MM.1S (cell line): ENCODE measurements at places on chromosomes 5 and 9.

- H3K4me3 ChIP-seq = no peak overlapping the region
- H3K27me3 ChIP-seq = no peaks in the 10 kb centered on the region
- H3K36me3 ChIP-seq = no peaks in the 10 kb centered on the region
- no peak for DNase-seq
- no peak overlapping the region for H3K27ac ChIP-seq
- peaks cover 4% of the 10 kb centered on the region for H3K4me1 ChIP-seq
Measured at GRCh38 chr9:129075996-129076639, 4.8 kb upstream of the DOLPP1 start.

DNA sequence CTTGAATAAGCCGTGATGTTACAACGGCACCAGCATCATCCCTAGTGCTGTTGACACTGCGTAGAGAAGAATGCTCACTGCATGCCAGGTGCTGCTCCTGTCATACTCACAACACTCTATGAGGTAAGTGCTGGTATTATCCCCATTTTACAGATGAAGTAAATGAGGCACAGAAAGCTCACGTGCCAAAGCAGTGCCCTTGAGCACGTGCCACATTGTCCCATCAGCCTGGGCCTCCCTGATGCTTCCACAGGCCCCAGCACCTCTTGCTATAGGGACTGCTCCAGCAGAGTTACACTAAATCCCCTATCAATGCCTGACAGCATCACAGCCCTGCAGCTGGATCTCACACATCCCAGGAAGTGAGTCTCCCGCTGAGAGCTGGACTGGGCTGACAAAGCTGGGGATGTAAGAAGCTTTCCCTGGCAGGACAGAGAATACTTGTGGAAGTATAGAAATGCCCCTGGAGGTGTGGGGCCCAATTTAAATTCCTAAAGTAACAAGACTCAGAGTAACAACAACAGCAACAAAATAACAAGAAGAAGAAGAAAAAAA is 216.1 kb downstream of the FSTL4 start:
- H3K4me1 ChIP-seq = no peaks in the 10 kb centered on the region
- H3K27me3 ChIP-seq = no peaks in the 10 kb centered on the region
- H3K4me3 ChIP-seq = no peak overlapping the region
- no peaks in the 10 kb centered on the region for H3K36me3 ChIP-seq

DNA sequence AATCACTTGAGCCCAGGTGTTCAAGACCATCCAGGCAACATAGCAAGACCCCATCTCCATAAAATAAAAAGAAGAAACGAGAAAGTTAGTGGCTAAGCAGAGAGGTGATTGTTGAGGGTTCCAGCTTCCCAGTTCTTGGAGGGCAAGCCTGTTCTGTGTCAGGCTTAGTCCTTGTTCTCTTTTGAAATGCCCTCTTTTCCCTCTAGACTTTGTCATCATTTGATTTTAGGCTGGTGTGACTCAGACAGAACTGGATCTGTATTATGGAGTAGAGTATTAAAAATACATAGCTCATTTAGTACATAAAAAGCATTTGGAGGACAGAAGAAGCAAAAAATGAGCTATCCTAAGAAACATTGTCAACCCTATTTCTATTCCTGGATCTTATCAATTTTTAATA is 159.4 kb downstream of the CD180 start:
- H3K4me1 ChIP-seq = no peaks in the 10 kb centered on the region
- no peak overlapping the region for H3K4me3 ChIP-seq
- no peak overlapping the region for H3K27ac ChIP-seq
- no peaks in the 10 kb centered on the region for H3K36me3 ChIP-seq
- H3K27me3 ChIP-seq = no peaks in the 10 kb centered on the region

- H3K27ac ChIP-seq = no peak overlapping the region
- no peaks in the 10 kb centered on the region for H3K4me1 ChIP-seq
- H3K36me3 ChIP-seq = no peaks in the 10 kb centered on the region
- no peak for DNase-seq
Measured at GRCh38 chr5:175159956-175160355, 284.0 kb downstream of the DRD1 start.

DNA sequence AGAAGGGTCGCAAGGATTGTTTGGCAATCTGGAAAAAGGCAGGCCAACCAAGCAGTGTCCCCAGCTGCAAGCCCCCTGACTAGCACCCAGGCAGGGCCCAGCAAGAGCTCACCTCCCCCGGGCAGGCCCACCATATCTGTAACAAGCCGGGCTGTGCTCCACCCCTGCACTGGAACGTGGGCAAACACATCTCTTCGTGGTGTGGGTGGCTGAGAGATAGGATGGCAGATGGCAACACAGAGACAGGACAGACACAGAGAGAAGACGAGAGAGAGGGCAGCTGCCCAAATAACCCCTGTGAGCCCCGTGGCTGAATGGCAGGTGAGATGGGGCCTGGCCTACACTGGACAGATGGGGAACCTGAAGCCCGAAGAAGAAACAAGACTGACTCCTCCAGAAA is 9.4 kb downstream of the BBLN start:
- no peaks in the 10 kb centered on the region for H3K36me3 ChIP-seq
- no peaks in the 10 kb centered on the region for H3K4me1 ChIP-seq
- H3K27me3 ChIP-seq = no peaks in the 10 kb centered on the region
- no peak for DNase-seq
- no peak overlapping the region for H3K4me3 ChIP-seq

GRCh38 chr5:76163111-76163628 is 80.0 kb downstream of the SV2C start:
- no peak overlapping the region for H3K4me3 ChIP-seq
- no peak for DNase-seq
- H3K36me3 ChIP-seq = no peaks in the 10 kb centered on the region
- H3K27me3 ChIP-seq = no peaks in the 10 kb centered on the region
- H3K4me1 ChIP-seq = no peaks in the 10 kb centered on the region
- no peak overlapping the region for H3K27ac ChIP-seq

GRCh38 chr9:13013991-13014883 is 239.4 kb downstream of the LURAP1L start:
- no peak for DNase-seq
- no peak overlapping the region for H3K4me3 ChIP-seq
- no peaks in the 10 kb centered on the region for H3K4me1 ChIP-seq

- DNase-seq = no peak
- H3K4me1 ChIP-seq = no peaks in the 10 kb centered on the region
- no peak overlapping the region for H3K4me3 ChIP-seq
- H3K27me3 ChIP-seq = no peaks in the 10 kb centered on the region
- H3K36me3 ChIP-seq = no peaks in the 10 kb centered on the region
Measured at GRCh38 chr5:131974622-131974955, 29.1 kb upstream of the MEIKIN start.

DNA sequence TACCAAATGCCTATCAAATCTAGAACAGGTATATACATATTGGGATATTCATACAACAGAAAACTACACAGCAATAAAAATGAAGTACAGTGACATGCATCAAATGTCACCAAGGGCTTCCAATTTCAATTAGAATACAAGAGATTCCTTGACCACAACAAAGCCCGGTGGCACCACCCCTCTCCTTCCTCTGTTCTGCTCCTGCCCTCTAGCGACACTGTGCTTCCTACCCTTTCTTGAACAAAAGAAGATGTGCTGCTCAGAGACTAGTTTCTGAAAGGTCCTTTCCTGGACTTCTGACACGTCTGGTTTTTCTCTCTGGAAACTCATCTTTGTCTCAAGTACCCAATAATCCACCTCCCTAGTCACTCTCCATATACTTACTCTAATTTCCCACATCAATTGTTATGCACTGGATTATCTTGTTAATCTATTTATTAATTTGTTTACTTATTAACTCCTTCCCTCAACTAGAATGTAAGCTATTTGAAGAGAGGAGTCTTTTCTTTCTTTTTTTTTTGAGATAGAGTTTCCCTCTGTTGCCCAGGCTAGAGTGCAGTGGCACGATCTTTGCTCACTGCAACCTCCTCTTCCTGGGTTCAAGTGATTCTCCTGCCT is 70.4 kb upstream of the CTSV start:
- H3K27ac ChIP-seq = no peak overlapping the region
- H3K27me3 ChIP-seq = no peaks in the 10 kb centered on the region
- no peaks in the 10 kb centered on the region for H3K36me3 ChIP-seq
- no peak overlapping the region for H3K4me3 ChIP-seq

DNA sequence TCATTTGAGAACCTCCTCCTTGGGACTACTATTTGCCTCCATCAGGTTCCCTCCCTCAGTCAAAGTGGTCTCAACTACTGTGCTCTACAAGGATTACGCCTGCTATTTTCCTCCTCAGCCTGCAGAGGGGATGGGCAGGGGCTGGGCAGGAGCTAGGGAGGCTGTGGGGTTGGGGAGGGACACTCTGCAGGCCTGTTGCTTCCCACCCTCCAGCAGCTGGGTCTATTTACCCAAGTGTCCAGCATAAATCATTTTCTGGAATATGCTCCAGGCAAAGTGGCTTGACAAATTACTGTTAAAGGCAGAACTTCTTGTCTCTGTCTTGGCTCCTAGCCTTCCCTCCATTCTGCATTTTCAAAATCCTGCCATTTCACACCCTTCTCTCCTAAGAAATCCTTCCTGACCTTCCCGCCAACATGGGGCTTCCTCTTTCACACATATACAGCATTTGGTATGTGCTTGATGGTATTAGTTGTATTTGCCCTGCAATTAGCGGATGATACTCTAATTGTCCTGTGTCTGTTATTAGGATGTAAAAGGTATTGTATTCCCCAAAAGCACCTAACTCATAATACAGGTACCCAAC is 106.7 kb downstream of the EFNA5 start:
- DNase-seq = no peak
- H3K4me3 ChIP-seq = no peak overlapping the region
- no peaks in the 10 kb centered on the region for H3K4me1 ChIP-seq
- no peaks in the 10 kb centered on the region for H3K36me3 ChIP-seq
- H3K27ac ChIP-seq = no peak overlapping the region
- H3K27me3 ChIP-seq = no peaks in the 10 kb centered on the region

DNA sequence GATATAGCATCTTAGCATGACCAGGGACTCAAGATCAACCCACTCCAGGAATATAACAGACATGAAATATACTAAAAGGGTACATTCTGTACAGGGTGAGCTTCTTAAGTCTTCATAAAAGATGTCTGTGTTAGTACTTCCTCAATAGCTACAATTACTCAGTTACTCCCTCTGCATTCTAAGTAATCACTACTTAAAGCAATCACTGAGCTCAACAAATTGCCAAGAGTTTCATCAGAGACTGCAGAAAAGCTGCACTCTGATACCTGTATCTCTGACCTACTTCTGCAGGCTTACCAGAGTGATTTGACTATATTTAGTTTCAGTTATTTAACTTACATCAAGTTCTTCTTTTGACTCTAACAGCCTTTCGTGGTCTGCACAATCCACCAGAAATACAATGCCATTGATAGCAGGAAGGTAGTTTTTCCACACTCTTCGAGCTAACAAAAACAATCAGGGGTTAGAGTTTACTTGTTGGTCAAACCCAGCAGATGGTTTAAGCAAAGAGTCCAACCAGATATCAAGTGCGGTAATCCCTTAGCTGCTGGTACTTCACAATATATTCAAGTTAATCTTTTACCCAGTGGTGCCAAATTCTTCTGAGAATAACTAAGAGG is 23.3 kb downstream of the SAR1B start:
- peaks cover 26% of the 10 kb centered on the region for H3K4me1 ChIP-seq
- no peaks in the 10 kb centered on the region for H3K27me3 ChIP-seq
- DNase-seq = no peak
- no peak overlapping the region for H3K4me3 ChIP-seq

DNA sequence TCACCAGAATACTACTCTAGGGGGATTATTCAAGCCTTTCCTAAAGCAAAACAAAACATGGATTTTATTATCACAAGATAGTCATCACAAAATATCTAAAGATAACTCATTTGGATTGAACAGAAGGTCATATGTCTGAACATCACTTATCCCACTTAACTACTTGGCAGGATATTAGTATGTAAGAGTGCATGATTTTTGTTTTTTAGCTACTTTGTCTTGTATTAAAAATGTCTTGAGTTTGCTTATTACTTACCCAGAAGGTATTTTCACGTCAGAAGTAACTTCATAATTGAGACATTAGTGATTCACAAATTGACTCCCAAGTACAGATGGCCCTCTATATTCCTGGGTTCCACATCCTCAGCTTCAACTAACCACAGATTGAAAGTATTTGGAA is 113.8 kb downstream of the TLE4 start:
- no peaks in the 10 kb centered on the region; the same call in 1 of the 2 replicates for H3K4me1 ChIP-seq
- H3K27me3 ChIP-seq = no peaks in the 10 kb centered on the region
- H3K27ac ChIP-seq = no peak overlapping the region
- no peaks in the 10 kb centered on the region for H3K36me3 ChIP-seq
- no peak for DNase-seq
- no peak overlapping the region for H3K4me3 ChIP-seq

DNA sequence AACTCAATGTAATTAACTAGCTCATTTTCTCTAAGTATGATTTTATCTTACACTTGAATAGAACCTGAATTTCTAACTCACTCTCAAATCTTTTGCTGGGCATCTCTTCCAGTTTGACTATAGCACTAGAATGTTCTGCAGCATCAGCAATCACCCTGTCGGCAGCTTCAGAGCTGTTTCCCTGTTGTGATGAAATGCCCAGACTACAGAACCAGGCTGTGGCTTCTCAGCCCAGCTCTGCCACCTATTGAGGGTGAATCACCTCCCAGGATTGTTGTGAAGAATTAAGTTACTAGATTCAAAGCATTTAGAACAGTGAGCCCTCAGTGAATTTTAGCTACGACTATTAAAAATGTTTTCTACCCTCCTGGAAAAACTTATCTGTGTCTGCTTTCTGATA is 90.4 kb upstream of the ANKRD55 start:
- no peaks in the 10 kb centered on the region for H3K27me3 ChIP-seq
- peaks cover 15% of the 10 kb centered on the region for H3K4me1 ChIP-seq
- H3K36me3 ChIP-seq = no peaks in the 10 kb centered on the region
- H3K4me3 ChIP-seq = no peak overlapping the region
- DNase-seq = peak; percentile 19
- H3K27ac ChIP-seq = no peak overlapping the region

DNA sequence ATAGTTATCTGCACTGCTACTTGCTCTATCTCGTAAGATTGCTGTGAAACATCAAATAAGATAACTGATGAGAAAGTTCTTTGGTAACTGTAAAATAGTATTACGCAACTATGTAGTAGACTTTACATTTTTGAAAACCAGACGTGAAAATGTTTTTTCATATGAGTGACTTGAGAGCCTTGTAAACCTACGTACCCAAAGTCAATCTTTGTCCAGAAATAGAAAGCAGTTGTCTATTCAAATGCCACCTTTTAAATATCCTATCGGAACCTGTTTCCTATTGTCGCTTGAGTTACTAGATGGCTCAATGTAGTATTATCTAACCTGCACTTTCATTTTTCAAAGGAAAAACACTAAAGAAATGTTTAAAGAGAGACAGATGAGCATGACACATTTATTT is 1.6 kb downstream of the FNIP1 start:
- DNase-seq = no peak
- peaks cover 17% of the 10 kb centered on the region for H3K4me1 ChIP-seq
- peak overlapping the region; percentile 92 for H3K4me3 ChIP-seq
- no peaks in the 10 kb centered on the region for H3K27me3 ChIP-seq

DNA sequence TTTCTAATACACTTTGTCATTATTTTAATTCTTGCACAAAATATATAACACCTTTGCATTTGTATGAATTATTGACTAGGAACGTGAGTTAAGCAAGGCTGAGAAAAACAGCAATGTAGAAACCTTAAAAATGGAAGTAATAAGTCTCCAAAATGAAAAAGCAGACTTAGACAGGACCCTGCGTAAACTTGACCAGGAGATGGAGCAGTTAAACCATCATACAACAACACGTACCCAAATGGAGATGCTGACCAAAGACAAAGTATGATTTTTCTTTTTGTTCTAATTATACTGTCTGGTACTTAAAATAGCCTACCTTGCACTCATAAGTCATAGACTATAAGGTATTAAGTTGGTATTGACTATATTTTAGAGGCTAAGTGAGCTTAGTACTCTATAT is 34.4 kb downstream of the RAD50 start:
- no peaks in the 10 kb centered on the region for H3K4me1 ChIP-seq
- no peaks in the 10 kb centered on the region for H3K27me3 ChIP-seq
- no peak for DNase-seq
- no peak overlapping the region for H3K27ac ChIP-seq
